ENCODE measurements at places on chromosomes 2 and 18.

DNA sequence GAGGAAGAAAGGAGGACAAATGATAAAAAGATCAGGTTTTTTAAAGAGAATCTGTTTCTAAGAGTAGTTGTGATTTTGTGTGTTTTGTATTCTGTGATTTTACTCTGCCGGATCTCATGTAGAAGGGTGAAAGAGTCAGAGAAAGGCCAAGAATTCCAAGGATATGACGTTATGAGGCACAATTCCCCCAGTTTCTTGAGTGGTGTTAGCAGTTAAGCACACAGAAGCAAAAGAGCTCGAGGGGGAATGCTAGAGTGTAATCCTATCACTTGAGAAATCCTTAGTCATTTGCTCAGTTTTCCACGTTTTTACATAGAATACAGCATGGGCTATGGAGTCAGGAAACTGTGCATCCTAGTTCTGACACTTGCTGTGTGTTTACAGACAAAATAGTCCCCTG is 34.8 kb downstream of the METTL4 start:
- DNase-seq, result no peak

DNA sequence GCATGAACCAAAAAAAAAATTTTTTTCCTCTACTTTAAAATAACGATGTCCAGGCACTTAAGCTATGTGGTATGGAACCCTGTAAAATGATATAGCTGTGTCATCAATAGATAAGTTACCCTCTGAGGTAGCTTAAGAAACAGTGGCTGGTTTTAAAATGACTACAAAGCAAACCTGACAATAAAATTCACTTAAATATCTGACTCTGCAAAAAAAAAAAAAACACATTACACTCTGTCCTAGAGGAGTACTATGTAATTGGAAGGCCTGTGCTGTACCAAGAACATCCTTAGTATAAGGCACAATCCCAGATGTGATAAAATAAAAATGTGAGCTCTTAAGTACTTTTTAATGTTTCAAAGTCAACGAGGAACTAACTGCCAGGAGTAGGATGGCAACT is 322.4 kb downstream of the ALK start:
- no peak for DNase-seq

GRCh38 chr2:186740266-186740665 is 46.4 kb downstream of the FAM171B start:
- no peak for DNase-seq

GRCh38 chr2:44706681-44707553 is 234.6 kb upstream of the SIX3 start:
- no peak for DNase-seq

DNA sequence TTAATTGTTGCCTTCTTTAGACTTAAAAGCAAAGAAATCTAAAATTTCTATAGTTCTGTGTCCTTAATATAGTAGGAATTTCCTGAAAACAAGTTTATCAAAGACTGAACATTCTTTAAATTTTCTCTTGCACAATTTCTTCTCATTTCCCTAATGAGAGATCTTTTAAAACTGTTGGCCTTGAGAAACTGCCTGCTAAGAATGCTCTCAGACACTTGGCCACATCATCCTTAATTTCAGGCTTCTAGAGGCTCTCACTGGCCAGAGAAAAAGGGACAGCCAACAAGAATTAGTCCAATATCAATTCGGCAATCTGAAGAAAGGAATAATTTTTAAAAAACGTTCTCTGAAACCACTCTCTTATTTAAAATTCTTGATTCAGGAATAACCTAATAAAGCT is 167.0 kb upstream of the CREB1 start:
- DNase-seq, result no peak

GRCh38 chr2:26754972-26755670 is 9.0 kb upstream of the SLC35F6 start:
- DNase-seq, result no peak
